MCF 10A (cell line): ENCODE measurements at places on chromosomes 5 and 9. TPM values are rescaled to one million over a fixed set of nuclear protein-coding genes. Genes with fewer than 3 reads are reported as not detected.

DNA sequence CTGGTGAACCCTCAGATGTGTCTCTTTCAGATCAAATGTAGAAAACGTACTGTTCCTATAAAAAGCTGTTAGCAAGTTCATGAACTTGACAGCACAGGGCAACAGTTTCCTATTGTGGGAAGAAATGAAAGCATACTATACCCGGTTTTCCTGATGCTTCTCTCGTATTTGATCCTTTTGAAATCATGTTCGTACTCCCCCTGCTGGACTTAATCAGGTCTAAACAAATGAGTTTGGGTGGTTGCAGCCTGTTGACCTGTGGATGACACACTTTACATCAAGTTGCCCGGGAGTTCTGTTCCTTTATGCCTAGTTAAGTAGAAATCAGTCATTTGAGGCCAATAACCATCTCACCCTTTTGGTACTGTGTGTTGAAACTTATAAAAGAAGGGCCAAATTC lies 1992.3 kb downstream of the MAT2B start:
- no peaks in the 10 kb centered on the region for H3K36me3 ChIP-seq
- no peak overlapping the region for H3K4me3 ChIP-seq
- DNase-seq, result peak; percentile 85
- H3K4me1 ChIP-seq, result peaks cover 13% of the 10 kb centered on the region

- no peak overlapping the region for H3K27ac ChIP-seq
- no peak overlapping the region for H3K4me3 ChIP-seq
- peaks cover 12% of the 10 kb centered on the region for H3K27me3 ChIP-seq
- H3K36me3 ChIP-seq, result no peaks in the 10 kb centered on the region
Observed at GRCh38 chr5:74888117-74888516, 21.9 kb upstream of the FAM169A start.

- no peak for DNase-seq
- H3K36me3 ChIP-seq, result peaks cover 31% of the 10 kb centered on the region
- no peaks in the 10 kb centered on the region for H3K27me3 ChIP-seq
- no peak overlapping the region for H3K4me3 ChIP-seq
- H3K4me1 ChIP-seq, result peaks cover 5% of the 10 kb centered on the region
Observed at GRCh38 chr9:94127806-94128205, 43.5 kb downstream of the PTPDC1 start.

DNA sequence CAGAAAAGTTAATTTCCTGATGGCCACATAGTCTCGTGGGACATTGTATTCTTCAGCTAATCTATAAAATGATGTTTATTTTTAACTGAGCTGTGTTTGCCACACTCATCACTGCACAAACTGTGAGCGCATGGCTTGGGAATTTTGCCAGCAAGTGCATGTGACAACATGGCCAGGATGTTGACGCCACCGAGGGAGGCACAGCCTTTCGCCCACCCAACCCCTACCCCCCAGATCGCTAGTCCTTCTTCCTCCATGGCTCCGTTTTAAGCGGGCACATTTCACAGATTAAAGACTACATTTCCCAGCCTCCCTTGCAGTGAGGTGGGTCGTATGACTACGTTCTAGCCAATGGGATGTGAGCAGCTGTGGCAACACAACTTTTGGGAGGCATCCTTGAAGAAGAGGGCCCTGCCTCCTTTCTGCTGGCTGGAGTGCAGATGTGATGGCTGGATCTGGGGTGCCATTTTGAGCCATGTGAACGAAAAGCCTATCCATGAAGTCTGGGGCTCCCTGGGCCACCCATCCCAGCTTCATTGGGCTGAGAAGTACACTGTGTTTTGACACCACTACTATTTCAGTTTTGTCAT lies 7.9 kb downstream of the NRARP start:
- DNase-seq, result peak; percentile 59
- H3K36me3 ChIP-seq, result peaks cover 4% of the 10 kb centered on the region
- no peak overlapping the region for H3K4me3 ChIP-seq
- peaks cover 11% of the 10 kb centered on the region for H3K27me3 ChIP-seq
- no peaks in the 10 kb centered on the region for H3K4me1 ChIP-seq

- peak; percentile 73 for DNase-seq
- H3K27ac ChIP-seq, result peak overlapping the region; percentile 93
- no peaks in the 10 kb centered on the region for H3K36me3 ChIP-seq
Observed at GRCh38 chr9:108272349-108272899, 583.4 kb downstream of the ACTL7B start.

GRCh38 chr9:81182431-81182830 lies 506.9 kb downstream of the TLE1 start:
- DNase-seq, result peak; percentile 34
- H3K4me1 ChIP-seq, result no peaks in the 10 kb centered on the region
- no peaks in the 10 kb centered on the region for H3K36me3 ChIP-seq
- H3K4me3 ChIP-seq, result no peak overlapping the region
- H3K27ac ChIP-seq, result no peak overlapping the region
- H3K27me3 ChIP-seq, result no peaks in the 10 kb centered on the region

GRCh38 chr9:106038266-106039001 lies 344.1 kb downstream of the TMEM38B start:
- no peak overlapping the region for H3K27ac ChIP-seq
- no peak for DNase-seq
- no peaks in the 10 kb centered on the region for H3K27me3 ChIP-seq
- no peaks in the 10 kb centered on the region for H3K4me1 ChIP-seq

DNA sequence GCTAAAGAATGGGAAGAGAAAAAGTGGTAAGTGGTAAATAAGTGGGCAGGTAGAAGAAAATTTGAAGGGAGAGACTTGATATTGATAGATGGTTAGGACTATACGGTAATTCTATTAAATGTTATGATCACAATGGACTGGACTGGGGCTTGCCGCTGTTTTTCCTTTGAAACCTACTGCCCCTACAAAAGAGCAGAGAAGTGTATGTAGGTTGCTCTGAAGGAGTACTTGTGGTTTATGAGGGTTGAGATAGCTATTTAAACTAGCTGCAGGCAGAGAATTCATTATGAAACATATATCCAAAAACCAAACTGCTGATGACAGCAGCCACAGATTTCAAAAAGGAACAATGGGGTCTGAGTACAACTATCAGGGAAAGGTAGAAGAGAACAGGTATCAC lies 16.8 kb upstream of the HK3 start:
- peaks cover 51% of the 10 kb centered on the region for H3K36me3 ChIP-seq
- H3K27me3 ChIP-seq, result no peaks in the 10 kb centered on the region
- H3K4me3 ChIP-seq, result no peak overlapping the region
- no peak overlapping the region for H3K27ac ChIP-seq
- peaks cover 4% of the 10 kb centered on the region for H3K4me1 ChIP-seq

- no peak overlapping the region for H3K4me3 ChIP-seq
- DNase-seq, result no peak
- no peaks in the 10 kb centered on the region for H3K27me3 ChIP-seq
- no peak overlapping the region for H3K27ac ChIP-seq
- H3K36me3 ChIP-seq, result no peaks in the 10 kb centered on the region
Observed at GRCh38 chr5:73157414-73158303, 15.3 kb upstream of the TMEM174 start.

- H3K27ac ChIP-seq, result no peak overlapping the region
- H3K4me1 ChIP-seq, result no peaks in the 10 kb centered on the region
- H3K4me3 ChIP-seq, result no peak overlapping the region
- H3K27me3 ChIP-seq, result peaks cover 63% of the 10 kb centered on the region
- no peaks in the 10 kb centered on the region for H3K36me3 ChIP-seq
- no peak for DNase-seq
Observed at GRCh38 chr5:138241688-138242571, 28.8 kb upstream of the CDC23 start.

- no peak overlapping the region for H3K4me3 ChIP-seq
- H3K4me1 ChIP-seq, result peaks cover 18% of the 10 kb centered on the region
- H3K27me3 ChIP-seq, result peaks cover 17% of the 10 kb centered on the region
- H3K27ac ChIP-seq, result no peak overlapping the region
- H3K36me3 ChIP-seq, result no peaks in the 10 kb centered on the region
Observed at GRCh38 chr9:130997925-130998596, 10.9 kb upstream of the LAMC3 start.

DNA sequence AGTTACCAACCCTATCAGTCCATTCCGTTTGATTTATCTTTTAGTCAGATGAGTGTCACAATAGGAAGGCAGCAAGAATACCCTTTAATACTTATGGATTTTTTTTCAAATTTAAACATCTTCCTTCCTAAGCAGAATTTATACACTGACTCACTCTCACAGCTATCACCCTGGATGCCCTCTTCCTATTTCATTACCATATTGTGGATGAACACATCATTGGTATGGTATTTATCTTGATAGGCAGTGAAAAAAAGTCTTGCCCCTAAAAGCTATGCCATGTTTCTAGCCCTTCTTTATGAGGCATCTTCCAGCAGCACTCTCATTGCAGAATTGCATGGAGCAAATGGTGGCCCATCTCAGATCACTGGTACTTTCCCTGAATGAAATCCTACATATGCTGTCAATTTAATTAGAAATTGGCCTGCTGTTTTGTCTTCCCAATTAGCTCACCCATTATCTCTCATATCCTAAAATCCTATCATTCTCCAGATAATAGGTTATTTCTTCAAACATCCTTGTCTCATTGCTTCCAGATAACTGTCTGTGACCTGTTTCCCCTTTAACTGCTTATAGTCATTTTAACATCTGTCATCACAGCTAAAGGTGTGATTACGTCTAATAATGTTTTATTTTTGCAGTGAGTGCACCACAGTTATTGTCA lies 433.5 kb upstream of the POU5F2 start:
- H3K36me3 ChIP-seq, result no peaks in the 10 kb centered on the region
- DNase-seq, result peak; percentile 9
- H3K4me3 ChIP-seq, result no peak overlapping the region
- no peaks in the 10 kb centered on the region for H3K27me3 ChIP-seq

SUSD3 gene
- total RNA-seq, result not detected in 2 replicates
